ENCODE measurements at places on chromosomes 1 and 21.

GRCh38 chr1:160025314-160025713 lies 6.5 kb downstream of the PIGM start:
- no peak for DNase-seq
- H3K4me1 ChIP-seq, result peaks cover 16% of the 10 kb centered on the region
- H3K4me3 ChIP-seq, result no peak overlapping the region
- peaks cover 7% of the 10 kb centered on the region for H3K36me3 ChIP-seq
- no peak overlapping the region for H3K27ac ChIP-seq

DNA sequence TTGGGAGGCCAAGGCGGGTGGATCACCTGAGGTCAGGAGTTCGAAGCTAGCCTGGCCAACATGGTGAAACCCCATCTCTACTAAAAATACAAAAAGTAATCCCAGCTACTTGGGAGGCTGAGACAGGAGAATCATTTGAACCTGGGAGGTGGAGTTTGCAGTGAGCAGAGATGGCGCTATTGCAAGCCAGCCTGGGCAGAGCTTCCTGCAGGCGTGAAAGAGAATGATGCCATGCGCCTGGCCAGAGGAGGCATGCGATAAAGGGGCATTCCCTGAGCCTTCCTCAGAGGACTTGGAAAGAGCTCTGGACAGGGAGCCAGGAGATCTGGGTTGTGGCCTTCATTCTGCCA lies 3.2 kb downstream of the E2F2 start:
- no peak for DNase-seq
- peaks cover 45% of the 10 kb centered on the region for H3K36me3 ChIP-seq
- no peak overlapping the region for H3K27ac ChIP-seq
- peaks cover 11% of the 10 kb centered on the region for H3K27me3 ChIP-seq
- peaks cover 59% of the 10 kb centered on the region for H3K4me1 ChIP-seq

- no peaks in the 10 kb centered on the region for H3K27me3 ChIP-seq
- H3K36me3 ChIP-seq, result no peaks in the 10 kb centered on the region
- peak overlapping the region; percentile 6 for H3K27ac ChIP-seq
- peaks cover 14% of the 10 kb centered on the region for H3K4me1 ChIP-seq
- DNase-seq, result no peak
- H3K4me3 ChIP-seq, result no peak overlapping the region
Measured at GRCh38 chr1:198575798-198576641, 35.5 kb upstream of the ATP6V1G3 start.

DNA sequence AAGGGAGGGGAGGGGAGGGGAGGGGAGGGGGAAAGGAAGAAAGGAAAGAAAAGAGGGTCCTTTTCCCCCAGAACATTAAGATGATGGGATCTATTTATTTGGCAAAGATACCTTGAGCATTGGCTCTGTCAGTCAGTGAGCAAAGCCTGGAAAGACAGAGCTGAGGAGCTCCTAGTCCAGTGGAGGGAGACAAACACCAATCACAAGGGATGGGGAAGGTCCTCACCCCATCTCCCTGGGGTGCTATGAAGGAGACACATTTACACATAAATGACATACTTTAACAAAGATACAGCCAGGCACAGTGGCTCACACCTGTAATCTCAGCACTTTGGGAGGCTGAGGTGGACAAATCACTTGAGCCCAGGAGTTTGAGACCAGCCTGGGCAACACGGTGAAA lies 154.9 kb upstream of the TIAM1 start:
- H3K4me1 ChIP-seq, result no peaks in the 10 kb centered on the region
- no peaks in the 10 kb centered on the region for H3K27me3 ChIP-seq
- no peaks in the 10 kb centered on the region for H3K36me3 ChIP-seq
- DNase-seq, result no peak
- no peak overlapping the region for H3K27ac ChIP-seq

GRCh38 chr21:16579538-16579937 lies 849.8 kb downstream of the USP25 start:
- H3K4me3 ChIP-seq, result no peak overlapping the region
- H3K4me1 ChIP-seq, result no peaks in the 10 kb centered on the region
- H3K27me3 ChIP-seq, result no peaks in the 10 kb centered on the region
- no peak overlapping the region for H3K27ac ChIP-seq
- H3K36me3 ChIP-seq, result no peaks in the 10 kb centered on the region

DNA sequence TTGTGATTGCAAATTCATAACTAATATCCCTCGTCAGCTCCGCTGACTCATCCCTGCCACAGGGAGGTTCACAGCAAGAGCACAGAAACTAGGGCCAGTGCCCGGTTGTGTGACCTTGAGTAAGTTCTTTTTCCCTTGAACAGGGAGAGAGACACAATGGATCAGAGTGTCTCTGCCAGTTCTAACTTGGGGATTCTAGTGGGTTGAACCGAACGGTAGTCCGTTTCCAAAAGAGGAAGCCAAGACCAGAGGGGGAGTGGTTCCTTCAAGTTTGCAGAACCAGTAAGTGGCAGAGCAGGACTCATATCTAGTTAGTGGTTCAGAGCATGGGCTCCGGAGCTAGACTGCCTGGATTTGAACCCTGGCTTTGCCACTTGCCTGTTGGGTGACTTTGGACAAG lies 4.9 kb upstream of the SHISA4 start:
- H3K27ac ChIP-seq, result no peak overlapping the region
- no peaks in the 10 kb centered on the region for H3K36me3 ChIP-seq
- no peak for DNase-seq
- peaks cover 7% of the 10 kb centered on the region for H3K4me1 ChIP-seq
- H3K4me3 ChIP-seq, result no peak overlapping the region

DNA sequence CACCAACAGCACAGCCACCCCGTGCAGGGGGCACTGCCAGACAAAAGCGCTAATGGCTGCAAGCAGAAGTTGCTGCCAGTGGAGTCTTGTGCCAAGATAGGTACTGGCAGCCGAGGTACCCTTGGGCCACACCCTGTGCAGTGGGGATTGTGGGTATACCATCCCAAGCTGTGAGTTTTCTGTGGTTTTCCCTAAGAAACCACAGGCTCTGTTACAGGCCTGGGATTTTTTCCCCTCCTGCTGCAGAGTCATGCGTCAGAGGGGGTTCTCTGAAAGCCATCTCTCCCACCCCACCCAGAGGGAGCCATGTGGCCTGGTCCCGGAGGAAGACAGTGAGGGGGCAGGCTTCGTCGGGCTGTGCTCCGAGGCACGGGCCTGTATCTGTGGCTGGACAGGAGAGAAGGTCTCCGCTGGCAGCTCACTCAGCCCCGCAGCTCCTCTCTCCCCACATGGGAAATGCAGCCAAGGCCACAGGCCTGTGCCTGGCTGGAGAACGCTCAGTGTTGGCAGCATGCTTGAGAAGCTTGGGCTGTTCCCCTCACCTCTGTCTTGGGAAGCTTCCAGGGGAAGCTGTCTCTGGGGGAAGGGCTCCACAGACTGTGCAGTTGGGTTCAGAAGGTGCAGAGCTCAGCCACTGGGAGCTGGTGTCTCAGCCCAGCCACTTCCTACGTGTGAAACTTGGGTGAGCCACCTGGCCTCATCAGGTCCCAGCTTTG lies 42.5 kb downstream of the NEK2 start:
- no peak overlapping the region for H3K27ac ChIP-seq
- DNase-seq, result no peak
- peaks cover 3% of the 10 kb centered on the region for H3K4me1 ChIP-seq
- H3K27me3 ChIP-seq, result peaks cover 12% of the 10 kb centered on the region
- H3K4me3 ChIP-seq, result no peak overlapping the region

DNA sequence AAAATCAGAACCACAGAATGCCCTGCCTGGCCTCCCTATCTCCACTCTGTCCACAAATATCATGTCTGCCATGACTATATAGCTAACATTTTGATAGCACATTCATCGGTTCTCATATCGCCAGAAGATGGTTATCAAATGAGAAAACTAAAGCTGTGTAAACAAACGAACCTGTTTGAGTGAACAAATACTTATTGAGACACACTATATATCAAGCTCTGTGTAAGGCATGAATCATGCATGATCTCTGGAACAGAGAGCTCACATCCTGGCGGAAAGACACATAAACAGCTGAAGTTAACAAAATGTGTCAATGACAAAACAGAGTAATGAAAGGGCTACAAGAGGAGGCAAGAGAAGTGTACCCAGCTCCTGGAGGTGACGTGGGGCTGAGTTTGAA lies 13.1 kb downstream of the KCND3 start:
- no peaks in the 10 kb centered on the region for H3K36me3 ChIP-seq
- H3K4me3 ChIP-seq, result no peak overlapping the region
- H3K27me3 ChIP-seq, result peaks cover 53% of the 10 kb centered on the region
- no peaks in the 10 kb centered on the region for H3K4me1 ChIP-seq
- no peak for DNase-seq

- no peaks in the 10 kb centered on the region for H3K27me3 ChIP-seq
- peak; percentile 17 for DNase-seq
- H3K4me1 ChIP-seq, result no peaks in the 10 kb centered on the region
- no peak overlapping the region for H3K27ac ChIP-seq
Measured at GRCh38 chr1:63917571-63918417, 144.0 kb downstream of the ROR1 start.

- DNase-seq, result no peak
- peaks cover 32% of the 10 kb centered on the region for H3K36me3 ChIP-seq
- peak overlapping the region; percentile 93 for H3K27ac ChIP-seq
- H3K4me3 ChIP-seq, result no peak overlapping the region
Measured at GRCh38 chr21:17779496-17779895, 39.7 kb downstream of the C21orf91 start.

GRCh38 chr1:202014915-202015661 lies 4.7 kb downstream of the ELF3 start:
- H3K27ac ChIP-seq, result no peak overlapping the region
- DNase-seq, result no peak
- peaks cover 4% of the 10 kb centered on the region for H3K27me3 ChIP-seq
- H3K36me3 ChIP-seq, result no peaks in the 10 kb centered on the region

GRCh38 chr21:43190951-43191350 lies 22.1 kb downstream of the CRYAA start:
- H3K4me1 ChIP-seq, result peaks cover 2% of the 10 kb centered on the region
- no peak for DNase-seq
- peaks cover 1% of the 10 kb centered on the region for H3K36me3 ChIP-seq
- H3K27me3 ChIP-seq, result peaks cover 4% of the 10 kb centered on the region
- no peak overlapping the region for H3K27ac ChIP-seq

DNA sequence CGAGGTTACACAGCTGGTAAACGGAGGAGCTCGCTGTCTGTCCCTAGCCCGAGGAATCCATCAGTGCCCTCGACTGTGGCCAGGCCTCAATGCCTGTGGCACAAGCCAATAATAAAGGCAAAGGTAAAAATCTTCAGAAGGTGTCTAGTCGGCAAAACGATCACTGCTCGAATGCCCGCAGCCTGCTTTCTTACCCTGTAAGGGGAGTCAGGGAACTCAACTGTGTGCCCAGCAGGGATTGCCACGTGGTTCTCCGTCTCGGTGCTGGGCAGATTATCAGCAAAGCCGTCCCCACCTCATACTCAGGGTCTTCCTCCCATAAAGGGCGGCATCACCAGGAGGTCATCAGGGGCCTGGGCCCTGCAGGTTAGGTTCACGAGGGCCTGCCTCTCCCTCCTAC lies 103.4 kb downstream of the PAX7 start:
- peaks cover 18% of the 10 kb centered on the region for H3K27me3 ChIP-seq
- DNase-seq, result no peak
- H3K4me3 ChIP-seq, result no peak overlapping the region

DNA sequence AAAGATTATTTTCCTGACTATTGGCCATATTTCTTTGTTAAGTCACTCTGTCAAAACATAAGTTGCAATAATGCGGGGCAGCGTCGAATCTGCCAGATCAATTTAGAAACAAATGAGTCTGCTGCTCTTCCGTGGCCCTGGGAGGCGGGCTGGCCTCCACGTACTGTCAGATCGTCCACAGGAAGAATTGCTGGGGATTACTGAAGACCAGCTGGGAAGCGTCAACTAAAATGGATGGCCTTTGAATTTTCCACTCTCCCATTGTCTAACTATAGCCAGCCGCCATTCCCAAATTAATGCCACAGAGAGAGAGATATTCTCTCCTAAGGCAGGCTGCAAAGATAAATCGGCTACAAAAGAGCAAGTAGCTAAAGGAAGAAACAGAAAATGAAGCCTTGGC lies 560.2 kb downstream of the SMYD3 start:
- no peak overlapping the region for H3K4me3 ChIP-seq
- H3K36me3 ChIP-seq, result peaks cover 18% of the 10 kb centered on the region
- no peaks in the 10 kb centered on the region for H3K27me3 ChIP-seq
- peaks cover 17% of the 10 kb centered on the region for H3K4me1 ChIP-seq
- no peak for DNase-seq

- DNase-seq, result no peak
- H3K27ac ChIP-seq, result no peak overlapping the region
- H3K36me3 ChIP-seq, result no peaks in the 10 kb centered on the region
- no peaks in the 10 kb centered on the region for H3K4me1 ChIP-seq
- peaks cover 25% of the 10 kb centered on the region for H3K27me3 ChIP-seq
- H3K4me3 ChIP-seq, result no peak overlapping the region
Measured at GRCh38 chr1:204081791-204082513, 9.0 kb downstream of the SOX13 start.

DNA sequence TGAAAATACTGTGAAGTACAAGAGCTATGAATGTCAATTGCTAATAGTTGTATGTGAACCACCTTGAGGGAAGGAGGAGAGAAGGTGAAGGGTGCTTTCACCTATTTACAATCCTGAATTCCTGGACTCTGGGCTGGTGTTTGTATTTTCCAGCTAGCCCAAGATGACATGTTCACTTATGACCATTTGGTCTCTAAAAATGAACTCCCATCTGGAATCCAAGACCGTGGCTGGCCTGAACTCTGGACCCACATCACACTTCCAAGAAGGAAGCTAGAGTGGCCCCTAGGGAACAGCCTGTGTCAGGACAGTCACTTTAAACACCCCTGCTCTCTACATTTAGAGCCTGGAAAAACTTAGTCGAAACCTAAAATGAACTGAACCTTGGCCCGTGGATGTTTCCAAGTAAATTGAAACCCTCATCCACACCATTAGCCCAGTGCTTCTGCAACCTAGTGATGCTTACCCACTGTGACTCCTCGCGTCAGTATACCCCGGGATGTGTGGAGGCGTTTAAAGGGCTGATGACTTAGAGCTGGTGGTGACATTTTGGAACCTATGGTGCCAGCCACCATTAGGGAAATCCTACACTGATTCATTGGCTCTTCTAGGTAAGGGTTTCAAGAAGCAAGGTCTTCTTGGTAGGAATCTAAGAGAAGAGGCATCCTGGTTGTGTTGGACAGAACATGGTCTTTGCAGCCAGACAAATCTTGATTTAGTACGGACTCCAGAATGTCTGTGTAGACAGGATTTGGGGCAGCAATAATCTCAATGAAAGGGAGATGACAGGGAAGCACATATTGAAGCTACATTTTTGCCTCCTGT lies 171.5 kb upstream of the IRF2BP2 start:
- peak; percentile 37 for DNase-seq
- no peak overlapping the region for H3K4me3 ChIP-seq
- H3K27ac ChIP-seq, result no peak overlapping the region
- H3K4me1 ChIP-seq, result no peaks in the 10 kb centered on the region
- H3K36me3 ChIP-seq, result no peaks in the 10 kb centered on the region

DNA sequence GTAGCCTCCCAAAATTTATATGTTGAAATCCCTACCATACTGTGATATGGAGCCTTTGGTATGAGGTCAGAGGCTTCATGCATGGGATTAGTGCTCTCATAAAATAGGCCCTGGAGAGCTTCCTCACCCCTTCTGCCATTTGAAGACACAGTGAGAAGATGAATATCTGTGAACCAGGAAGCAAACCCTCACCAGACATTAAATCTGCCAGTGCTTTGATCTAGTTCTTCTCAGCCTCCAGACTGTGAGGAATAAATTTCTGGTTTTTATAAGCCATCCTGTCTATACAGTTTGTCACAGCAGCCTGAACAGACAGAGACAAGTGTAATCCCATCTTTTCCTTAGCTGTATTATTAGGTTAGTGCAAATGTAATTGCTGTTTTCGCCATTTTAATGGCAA lies 88.4 kb downstream of the OLFML2B start:
- no peak overlapping the region for H3K27ac ChIP-seq
- H3K36me3 ChIP-seq, result peaks cover 22% of the 10 kb centered on the region
- H3K4me3 ChIP-seq, result no peak overlapping the region
- no peaks in the 10 kb centered on the region for H3K27me3 ChIP-seq
